ENCODE measurements at places on chromosomes 13 and 19.

- no peak for DNase-seq
Observed at GRCh38 chr13:106503272-106503671, 32.2 kb downstream of the EFNB2 start.

DNA sequence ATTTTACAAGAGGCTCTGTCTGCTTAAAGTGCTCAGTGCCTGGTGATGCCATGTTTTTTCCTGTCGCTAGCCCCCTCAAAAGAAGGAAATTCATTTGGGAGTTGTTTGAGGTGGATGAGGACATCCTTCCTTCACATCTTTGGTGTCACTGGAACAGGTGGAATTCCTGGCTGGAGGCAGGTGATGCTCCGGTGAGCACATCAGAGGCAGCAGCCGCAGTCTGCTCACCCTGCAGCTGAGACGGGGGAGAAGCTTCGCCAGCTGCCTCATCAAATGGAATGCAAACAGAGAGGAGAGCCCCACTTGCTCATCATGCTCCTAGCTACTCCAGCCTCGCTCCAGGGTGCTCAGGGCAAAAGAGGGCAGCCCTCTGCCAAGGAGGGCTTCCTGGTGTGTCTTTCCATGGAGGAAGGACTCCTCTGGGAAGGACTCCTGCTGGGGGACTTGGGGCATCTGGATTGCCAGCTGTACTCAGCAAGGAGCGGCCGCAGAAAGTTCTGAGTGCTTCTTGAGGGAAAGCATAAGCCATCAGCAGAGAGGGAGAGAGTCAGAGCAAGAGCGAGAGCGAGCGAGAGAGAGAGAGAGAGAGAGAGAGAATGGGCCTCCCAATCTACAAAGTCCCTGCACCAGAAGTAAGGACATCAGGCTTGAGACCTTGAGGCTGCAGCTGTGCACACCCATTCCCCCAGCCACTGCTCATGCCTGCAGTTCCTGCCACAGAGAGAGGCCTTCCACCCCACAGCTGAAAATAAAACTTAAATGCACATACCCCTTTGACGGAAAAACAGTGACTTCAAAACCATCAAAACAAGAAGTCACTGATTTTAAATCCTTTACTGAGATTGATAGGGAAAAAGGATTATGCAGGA lies 74.3 kb upstream of the UBL3 start:
- no peak for DNase-seq

DNA sequence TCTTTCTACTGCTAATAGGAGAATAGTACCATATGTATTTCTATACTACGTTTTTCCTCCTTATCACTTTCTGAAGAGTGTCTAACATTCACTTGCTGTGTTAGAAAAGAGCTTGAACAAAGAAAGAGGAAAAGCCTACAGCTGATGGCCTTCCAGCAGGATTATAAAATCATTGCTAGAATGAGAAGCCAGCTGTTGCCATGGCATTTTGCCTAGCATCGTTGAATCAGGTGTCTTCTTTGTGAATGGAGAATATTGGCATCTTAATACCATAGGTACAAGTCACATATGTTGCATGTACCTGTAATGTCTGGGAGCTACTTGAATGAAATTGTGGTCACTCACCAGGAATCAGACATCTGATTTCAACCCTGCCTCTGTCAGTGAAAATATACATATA lies 1174.9 kb downstream of the PCDH17 start:
- no peak for DNase-seq

GRCh38 chr19:15126131-15126910 lies 19.1 kb downstream of the SYDE1 start:
- no peak for DNase-seq
